ENCODE measurements at places on chromosomes 7 and 10.

DNA sequence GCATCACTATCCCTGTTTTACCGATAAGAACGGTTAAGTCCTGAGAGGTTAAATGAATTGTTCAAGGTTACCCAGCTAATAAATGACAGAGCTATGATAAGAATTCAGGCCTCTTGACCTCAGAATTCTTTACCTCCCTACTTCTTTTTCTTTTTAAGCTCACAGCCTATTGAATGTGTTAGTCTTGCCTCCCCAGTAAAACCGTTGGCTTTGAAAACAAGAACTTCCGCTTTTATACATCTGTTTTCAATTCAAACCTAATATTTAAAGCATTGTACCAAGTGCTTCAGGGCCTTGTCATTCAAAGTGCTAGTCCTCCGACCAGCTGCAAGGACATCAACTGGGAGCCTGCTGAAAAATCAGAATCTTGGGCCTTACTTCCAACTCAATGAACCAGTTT lies 15.6 kb downstream of the SEC31B start:
- no peak for DNase-seq

- no peak for DNase-seq
These were observed 6.4 kb downstream of the USP6NL start for GRCh38 chr10:11604865-11605650.

DNA sequence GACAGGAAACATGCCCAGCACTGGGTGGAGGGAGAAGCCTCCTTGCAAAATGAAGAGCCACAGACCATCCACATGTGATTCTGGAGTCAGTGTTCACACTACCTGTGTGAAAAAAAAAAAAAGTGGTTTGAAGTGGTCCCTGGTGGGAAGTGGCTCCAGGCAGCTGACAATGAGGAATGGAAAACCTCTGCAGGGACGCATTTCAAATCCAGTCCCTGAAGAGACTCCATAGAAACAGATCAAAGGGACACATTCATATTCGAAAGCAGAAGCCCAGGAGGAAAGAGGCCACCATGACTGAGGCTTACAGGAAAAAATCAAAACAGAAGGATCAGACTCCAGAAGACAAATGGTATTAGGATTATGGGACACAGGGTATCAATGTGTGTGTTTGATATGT lies 11.5 kb upstream of the TCERG1L start:
- DNase-seq, result no peak

GRCh38 chr10:130959752-130960195 lies 351.7 kb downstream of the TCERG1L start:
- DNase-seq, result no peak

DNA sequence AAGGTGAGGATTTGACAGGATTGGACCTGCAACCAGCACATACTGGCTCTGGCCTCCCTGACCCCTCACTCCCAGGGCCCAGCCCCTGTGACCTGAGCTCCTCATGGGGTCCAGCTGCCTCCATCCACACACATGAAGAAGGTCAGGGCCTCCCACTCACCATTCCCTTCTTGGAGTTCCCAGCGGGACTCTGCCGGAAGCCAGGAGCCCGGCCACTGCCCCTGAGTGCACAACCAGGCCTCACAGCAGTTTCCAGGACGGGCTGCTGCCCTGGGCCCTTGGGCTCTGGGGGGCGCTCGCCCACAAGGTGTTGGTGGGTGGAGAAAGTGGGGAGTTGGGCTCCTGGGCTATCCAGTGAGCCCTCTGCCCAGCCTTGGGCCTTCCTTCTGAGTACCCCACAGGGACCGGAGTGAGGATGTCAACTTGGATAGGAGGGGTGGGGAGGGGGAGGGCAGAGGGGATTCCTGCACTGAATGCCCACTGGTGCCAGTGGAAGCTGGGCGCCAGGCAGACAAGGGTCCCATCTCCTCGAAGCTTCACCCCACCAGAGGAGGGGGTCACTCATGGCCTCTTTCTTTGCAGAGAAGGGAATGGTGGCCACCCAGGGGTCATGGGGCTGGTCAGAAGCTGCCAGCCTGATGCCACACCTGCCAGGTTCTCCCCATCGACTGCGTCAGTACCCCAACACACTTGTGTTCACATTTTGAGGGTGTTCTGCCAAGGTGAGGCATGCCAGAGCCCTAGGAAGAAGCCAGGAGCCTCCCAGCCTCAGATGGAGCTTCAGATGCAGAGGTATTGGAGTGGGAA lies 115.3 kb downstream of the PTPN20 start:
- DNase-seq, result no peak

- no peak for DNase-seq
These were observed 759 bp downstream of the DNAJB12 start for GRCh38 chr10:72353965-72354355.

GRCh38 chr7:26346611-26347203 lies 55.0 kb downstream of the SNX10 start:
- no peak for DNase-seq

- DNase-seq, result no peak
These were observed 278.8 kb downstream of the CACNA2D1 start for GRCh38 chr7:82164813-82165212.

GRCh38 chr10:132862485-132863420 lies 76.8 kb upstream of the NKX6-2 start:
- DNase-seq, result peak; percentile 3

DNA sequence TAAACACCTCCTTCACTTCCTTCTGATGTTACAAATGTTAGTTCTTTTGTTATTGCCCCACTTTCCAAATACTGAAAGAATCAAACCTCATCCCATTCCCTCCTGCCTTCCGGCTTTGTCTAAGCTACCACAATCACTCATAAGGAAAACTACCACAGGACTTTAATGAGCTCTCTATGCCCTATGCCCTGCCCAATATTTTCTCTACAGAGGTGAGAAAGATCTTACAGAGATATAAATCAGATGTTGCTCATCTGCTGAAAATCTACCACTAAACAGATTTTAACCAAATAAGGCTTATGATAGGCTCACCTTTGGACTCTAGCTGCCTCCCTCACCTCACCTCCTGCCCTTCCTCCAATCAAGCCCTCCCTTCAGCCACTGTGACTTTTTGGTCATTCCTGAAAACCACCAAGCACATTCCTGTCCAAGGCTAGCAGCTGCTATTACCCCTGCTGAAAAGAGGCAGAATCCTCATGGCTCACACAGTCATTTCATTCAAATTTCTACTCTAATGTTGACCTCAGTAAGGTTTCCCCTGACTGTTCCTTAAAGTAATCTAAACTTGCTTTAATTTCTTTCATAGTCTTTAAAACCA lies 7.7 kb downstream of the ZNF33B start:
- DNase-seq, result no peak

DNA sequence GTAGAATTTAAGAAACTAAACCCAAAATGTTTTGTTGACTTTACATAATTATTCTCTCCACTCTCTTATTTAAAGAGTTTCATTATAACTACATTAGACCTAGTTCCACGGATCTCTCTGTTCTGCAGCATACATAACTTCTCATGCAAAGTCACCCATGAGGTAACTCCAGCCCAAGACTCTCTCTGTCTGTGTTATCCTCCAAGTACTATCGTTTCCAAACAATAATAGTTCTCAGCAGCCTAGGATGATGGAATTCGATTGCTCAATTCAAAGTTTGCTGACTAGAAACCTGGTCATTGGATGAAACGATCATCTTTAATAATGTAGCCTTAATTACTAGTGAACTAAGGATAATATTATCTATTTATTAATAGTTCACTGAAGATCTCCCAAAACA lies 203.1 kb upstream of the PTN start:
- no peak for DNase-seq

DNA sequence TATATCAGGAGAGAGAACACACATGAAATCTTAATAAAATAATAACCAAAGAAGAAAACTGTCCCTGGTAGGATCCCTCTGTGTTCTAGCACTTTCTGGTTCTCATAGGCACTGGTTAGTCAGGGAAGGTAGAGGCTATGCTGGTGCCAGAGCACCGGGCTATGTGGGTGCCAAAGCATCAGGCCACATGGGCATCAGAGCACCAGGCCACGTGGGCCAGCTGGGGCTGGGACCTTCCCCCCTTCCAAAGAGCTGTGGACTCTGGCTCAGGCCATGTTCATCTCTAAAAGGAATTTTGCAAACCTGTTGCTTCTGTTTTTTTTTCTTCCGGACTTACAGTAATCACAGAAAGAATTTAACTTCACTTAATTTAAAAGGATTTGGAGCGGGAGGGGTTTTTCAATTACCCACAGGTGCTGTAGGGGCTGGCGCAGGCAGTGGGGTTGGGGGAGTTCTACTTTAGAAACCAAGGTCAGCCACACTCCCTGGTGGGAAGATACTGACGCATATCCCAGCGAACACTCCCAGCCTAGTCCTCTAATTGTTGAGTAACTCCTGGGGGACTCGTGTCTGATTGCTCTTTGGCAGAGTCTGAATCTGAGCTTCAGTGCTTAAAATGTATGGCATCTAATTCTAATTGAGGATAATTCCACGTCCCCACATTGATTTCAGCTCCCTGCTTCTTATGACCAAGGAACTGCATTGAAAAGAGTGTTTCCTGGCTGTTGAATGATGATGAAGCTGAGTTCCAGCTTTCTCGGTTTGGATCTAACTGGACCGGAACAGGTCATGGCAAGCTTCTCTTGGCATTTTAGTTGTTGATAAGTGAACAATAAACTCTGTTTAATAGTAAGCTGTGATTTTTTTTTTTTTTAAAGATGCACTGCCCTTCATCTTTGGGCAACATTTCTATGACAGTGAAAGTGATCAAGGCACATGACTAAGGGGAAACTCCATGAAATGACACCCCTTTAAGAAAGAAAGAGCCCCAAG lies 110.7 kb upstream of the FZD8 start:
- no peak for DNase-seq

DNA sequence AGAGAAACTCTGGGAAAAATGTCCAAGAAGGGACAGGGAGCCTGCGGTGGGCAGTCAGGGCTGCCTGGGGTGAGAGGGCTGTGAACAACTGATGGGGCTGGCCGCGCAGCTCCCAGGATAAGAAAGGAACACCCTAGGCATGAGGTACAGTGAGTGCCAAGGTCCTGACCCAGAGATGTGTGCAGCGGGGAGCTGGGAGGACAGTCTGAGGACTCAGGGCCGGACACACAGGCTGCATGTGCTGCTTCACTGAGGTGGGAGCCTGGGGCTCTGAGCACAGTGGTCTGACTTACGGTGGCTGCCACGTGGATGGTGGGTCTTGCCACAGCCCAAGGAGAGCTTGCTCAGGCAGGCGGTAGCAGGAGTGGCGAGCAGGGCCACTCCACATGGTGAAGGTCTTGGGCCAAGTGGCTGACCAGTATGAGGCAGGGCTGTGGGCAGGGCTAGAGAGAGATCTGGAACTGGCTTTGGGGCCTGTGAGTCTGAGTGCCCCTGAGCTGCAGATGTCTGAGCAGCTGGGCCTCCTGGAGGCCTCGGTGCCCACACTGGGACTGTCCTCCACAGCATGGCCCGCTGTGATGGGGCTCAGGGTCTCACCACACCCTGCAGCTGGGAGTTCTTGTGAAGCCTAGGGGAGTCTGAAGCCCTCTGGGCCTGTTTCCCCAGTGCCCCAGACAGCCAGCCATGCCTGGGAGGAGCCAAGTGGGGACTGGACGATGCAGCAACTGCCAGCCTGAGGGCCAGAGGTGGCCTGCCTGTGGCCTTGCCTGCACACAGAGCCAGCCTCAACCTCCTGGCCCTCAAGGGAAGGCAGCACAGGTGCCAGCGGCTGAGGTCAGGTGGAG lies 60.3 kb downstream of the RASGEF1A start:
- no peak for DNase-seq

GRCh38 chr10:132536241-132536876 lies 1.2 kb upstream of the INPP5A start:
- no peak for DNase-seq

DNA sequence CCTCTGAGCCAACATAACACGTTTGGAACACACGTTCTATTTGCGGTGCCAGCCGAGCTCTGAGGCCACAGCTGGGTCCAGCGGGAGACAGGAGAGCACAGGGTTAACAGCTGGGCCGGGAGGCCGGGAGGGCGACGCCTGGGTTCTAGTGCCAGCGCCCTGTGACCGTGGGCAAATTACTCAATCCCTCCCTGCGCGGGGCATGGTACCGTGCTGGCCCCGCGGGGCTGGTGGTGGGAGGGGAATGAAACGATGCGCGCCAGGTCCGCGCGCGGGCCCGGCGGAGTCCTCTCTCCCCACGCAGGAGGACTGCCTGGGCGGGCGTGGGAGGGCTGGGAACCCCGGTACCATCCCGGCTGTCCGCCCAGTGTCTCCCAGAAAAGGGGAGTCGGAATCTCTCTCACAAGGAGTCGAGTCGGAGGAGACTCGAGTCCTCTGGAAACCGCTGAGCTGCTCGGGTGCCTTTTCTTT lies 30.4 kb downstream of the LEP start:
- no peak for DNase-seq

DNA sequence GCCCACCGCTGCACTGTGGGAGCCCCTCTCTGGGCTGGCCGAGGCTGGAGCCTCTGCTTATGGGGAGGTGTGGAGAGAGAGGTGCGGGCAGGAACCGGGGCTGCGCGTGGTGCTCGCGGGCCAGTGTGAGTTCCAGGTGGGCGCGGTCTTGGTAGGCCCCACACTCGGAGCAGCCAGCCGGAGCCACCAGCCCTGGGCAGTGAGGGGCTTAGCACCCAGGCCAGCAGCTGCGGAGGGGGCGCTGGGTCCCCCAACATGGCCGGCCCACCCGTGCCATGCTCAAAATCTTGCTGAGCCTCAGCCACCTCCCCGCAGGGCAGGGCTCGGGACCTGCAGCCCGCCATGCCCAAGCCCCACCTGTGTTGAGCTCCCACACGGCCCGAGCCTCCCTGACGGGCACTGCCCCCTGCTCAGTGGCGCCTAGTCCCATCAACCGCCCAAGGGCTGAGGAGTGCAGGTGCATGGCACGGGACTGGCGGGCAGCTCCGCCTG lies 856.8 kb upstream of the CELF2 start:
- no peak for DNase-seq

GRCh38 chr10:80966326-80966986 lies 428.8 kb downstream of the SH2D4B start:
- no peak for DNase-seq

DNA sequence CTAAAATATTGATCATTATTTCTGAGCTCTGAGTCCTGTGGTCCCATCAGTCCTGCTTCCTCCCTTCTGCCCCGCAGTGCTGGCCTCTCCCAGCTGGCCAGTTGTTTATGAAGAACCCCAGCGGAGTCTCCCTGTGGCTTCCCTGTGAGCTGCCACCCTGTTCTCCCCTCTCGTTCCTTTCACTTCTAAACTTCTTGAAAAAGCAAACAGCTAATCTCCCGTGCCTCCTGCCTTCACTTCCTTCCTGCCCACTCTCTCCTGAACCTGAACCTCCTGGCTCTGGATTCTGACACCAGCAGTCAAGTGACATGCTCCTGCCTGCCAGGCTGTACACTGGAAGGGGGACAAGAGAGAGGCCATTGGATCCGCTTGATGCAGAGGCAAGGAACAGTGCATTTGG lies 63.7 kb upstream of the ZPBP start:
- no peak for DNase-seq

DNA sequence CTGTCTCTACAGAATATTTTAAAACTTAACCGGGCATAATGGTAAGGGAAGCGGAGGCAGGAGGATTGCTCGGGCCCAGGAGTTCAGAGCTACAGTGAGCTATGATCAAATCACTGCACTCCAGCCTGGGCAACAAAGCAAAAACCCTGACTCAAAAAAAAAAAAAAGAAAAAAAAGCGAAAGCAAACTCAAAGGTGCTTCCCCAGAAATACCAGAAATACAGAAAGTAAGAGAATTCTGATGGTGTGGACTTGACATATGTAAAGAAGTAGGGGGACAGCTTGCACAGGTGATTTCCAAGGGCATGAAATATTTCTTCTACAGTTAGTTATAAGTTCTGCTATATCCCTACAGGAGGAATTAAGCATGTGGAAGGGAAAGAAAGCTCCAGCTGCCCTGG lies 69.7 kb upstream of the APBB1IP start:
- DNase-seq, result no peak
